ENCODE measurements at places on chromosomes 16 and 17.

DNA sequence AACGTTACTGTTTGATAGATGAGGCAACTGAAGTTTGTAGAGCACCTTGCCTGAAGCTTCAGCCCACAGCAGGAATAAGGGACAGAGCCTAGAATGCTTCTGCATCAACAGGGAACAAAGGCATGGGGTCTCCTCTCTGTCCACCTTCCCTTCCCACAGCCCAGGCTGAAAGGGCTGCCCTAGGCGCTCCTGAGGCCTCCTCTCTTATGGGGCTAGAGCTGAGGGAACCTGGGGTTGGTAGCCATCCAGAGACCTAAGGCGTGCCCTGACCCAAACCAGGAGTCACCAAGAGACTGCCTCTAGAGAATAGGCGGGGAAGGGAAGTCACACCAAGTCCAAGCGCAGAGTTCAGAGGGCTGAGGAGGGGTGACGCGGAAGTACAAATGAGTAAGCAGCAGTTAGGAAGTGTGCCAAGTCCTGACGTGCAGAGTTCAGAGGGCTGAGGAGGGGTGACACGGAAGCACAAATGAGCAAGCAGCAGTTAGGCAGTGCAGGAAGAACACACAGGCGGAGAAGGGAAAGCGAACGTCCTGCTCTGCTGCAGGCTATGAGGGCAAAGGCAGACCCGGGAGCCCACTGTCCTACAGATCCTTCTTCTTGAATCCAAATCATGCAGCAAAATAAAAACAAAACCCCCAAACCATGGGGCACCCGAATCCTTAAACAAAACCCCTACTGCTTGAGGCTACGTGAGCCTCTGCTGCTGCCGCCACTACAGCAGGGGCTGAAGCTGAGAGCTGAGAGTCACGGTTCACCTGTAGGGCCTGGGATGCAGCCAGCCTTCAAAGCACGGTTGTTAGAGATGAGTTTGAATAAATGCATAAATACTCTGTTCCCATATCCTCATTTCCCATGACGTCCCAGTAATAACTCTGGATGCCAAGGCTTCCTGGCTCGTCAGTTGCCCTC lies 2.7 kb upstream of the SPG7 start:
- peak; percentile 90 for DNase-seq

- no peak for DNase-seq
Measured at GRCh38 chr16:8949536-8950418, 13.9 kb downstream of the USP7 start.

GRCh38 chr17:48100591-48101011 lies 677 bp downstream of the CBX1 start:
- DNase-seq: no peak

DNA sequence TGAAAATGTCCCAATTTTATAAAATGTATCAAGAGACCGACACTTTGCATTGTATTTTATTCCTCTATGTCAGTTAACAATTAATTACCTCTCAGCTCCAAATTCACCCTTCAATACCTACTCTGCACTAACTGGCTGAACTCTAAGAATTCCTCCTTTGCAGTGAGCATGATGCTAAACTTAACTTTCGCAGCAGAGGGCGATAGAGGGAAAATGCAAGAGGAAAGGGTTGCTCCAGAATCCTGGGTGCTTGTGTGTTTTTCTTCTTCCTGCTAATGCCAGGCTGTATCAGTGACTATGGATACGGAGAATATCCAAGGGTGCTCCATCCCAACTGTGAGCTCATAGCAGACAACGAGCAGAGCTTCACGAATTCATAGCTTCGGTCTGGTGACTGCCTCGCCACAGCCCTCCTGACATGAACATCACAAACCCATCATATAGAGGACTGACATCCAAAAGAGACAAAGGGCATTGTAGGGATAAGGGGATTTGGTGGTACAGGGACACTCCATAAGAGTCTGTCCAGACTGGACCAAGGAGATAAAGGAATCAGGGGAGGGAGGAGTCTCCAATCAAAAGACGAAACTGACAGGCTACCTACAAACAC lies 172.9 kb downstream of the STX8 start:
- no peak for DNase-seq

- DNase-seq: no peak
Measured at GRCh38 chr17:82429824-82430223, 11.4 kb upstream of the OGFOD3 start.

DNA sequence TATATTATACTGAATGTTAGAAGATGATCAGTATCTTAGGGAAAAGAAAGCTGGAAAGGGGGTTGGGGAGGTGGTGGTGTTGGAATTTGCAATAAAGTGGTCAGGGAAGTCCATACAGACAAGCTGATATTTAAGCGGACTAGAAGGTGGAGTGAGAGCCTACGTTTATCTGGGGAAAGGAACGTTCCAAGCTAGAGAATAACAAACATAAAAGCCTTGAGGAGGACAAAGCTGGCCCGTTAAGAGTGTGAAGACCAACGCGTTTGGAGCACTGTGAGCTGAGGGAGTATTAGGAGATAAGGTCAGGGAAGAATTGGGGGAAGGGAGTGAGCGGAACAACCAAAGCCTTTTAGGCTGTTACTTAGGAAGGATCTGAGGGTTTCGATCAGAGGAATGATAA lies 1.4 kb downstream of the DDX42 start:
- no peak for DNase-seq

- DNase-seq: peak; percentile 41
Measured at GRCh38 chr16:30649725-30650368, 913 bp upstream of the PRR14 start.

- DNase-seq: no peak
Measured at GRCh38 chr16:83272843-83273242, 534.9 kb upstream of the HSBP1 start.

DNA sequence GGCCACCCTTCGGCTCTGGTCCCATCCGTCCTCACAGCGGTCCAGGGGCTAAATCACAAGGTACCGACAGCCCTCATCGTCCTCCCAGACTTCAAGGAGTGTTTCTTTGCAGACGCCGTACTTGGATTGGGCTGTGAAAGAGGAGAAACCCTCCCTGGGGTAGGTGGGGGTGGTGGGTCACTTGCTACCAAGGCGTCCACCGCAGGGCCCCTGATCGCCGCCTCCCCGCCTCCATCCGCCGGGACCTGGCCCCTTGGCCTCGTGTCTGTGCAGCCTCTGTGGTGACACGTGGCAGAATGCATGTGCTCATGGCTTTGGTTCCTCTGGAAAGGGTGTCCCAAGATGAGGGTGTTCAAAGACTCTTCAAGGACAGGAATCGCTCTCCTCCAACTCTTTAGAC lies 151.4 kb downstream of the BANP start:
- DNase-seq: no peak

GRCh38 chr17:1709971-1710806 lies at the start of gene TLCD2:
Gene TLCD2 (minus strand): TSS chr17:1710377. CDS start chr17:1710242, 135 bp downstream.
- no peak for DNase-seq

DNA sequence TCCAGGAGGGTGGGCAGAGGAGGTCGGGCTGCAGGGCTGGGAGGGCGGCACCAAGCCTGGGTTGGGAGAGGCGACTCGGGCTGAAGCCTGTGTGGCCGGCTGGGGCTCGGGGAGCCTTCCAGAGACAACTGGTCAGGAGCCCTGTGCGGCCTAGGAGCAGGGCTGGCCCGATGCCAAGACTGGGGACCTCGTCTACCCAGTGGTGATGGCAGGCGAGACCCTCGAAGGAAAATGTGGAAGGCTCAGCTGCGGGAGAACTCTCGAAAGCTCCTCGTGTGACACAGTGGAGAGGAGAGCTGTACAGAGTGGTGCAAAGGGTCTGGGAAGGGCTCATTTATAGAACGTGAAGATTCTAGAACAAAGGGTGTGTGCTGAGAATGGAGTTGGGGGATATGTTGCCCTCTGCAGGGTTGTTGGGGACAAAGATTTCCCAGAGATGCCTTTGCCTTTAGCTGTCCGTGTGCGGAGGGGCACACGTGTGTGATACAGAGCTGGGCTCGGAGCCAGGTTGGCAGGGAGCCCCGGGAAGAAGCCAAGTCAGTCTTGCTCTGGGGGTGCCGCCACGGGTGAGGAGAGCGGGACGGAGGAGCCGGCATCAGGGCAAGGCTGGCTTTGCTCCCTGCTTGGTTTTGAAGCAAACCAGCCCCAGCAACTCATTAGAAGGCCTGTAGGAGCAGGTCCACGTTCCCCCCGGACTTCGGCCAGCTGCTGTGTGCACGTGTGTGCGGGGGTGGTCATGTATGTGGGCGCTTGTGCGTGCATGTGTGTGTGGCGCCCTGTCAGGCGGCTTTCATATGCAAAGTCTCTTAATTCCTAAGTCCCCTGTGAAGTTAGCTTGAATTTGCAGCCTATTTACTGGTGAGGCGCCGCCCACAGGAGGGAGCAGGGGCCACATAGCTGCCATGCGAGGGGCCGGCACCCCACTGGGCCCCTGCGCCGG lies 132.4 kb upstream of the CHMP6 start:
- no peak for DNase-seq

- DNase-seq: no peak
Measured at GRCh38 chr17:11638700-11639265, 40.5 kb downstream of the DNAH9 start.

DNA sequence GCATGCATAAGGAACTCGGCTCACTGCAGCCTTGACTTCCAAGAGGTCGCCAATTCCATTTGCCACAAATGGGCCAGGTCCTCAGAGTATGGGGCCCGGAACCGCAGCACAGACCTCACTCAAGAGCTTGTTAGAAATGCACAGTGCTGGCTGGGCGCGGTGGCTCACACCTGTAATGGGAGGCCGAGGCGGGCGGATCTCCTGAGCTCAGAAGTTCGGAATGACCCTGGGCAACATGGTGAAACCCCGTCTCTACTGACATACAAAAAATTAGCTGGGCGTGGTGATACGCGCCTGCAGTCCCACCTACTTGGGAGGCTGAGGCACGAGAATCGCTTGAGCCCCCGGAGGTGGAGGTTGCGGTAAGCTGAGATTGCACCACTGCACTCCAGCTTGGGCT lies 19.6 kb upstream of the N4BP1 start:
- DNase-seq: no peak

- DNase-seq: peak; percentile 85
Measured at GRCh38 chr16:2927010-2927646, 15.4 kb downstream of the FLYWCH1 start.

DNA sequence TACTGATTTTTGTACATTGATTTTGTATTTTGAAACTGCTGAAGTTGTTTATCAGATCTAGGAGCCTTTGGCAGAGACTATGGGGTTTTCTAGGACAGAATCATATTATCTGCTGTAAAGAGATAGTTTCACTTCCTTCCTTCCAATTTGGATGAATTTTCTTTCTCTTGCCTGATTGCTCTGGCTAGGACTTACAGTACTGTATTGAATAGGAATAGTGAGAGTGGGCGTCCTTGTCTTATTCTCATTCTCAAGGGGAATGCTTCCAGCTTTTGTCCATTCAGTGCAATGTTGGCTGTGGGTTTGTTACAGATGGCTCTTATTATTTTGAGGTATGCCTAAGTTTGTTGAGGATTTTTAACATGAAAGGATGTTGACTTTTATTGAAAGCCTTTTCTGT lies 290.1 kb downstream of the MAP2K4 start:
- DNase-seq: no peak

- DNase-seq: no peak
Measured at GRCh38 chr16:89579351-89579750, 3.8 kb downstream of the CPNE7 start.

GRCh38 chr16:56362057-56362655 lies 63.2 kb downstream of the AMFR start:
- DNase-seq: no peak

DNA sequence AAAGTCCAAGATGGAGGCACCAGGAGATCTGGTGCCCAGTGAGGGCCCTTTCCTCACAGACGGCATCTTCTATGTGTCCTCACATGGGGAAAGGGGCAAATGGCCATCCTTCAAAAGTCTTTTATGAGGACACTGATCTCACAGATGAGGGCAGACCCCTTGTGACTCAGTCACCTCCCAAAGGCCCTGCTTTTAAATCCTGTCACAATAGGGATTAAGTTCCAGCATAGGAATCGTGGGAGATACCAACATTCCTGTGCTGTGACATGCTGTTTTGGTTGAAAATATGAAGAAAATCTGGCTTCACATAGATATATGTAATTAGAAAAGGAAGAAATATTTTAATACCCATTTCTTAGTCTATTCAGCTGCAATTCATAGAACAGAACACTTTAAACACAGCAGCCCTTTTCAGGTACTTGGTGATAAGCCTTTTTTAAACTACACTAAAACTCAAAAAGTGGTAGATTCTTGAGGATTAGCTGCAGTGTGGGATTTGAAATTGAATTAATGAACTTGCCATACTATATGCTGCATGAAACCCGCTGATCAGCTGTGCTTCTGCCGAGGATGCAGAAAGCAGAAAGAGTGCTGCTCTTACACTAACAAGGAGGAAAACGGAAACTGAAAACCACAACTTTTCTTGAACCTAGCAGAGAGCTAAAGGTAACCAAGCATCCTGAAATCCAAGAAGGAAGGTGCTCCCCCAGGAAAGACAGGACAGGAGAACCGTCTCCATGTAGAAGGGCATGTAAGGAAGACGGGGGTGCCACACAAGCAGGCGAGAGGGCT lies 32.7 kb downstream of the VPS53 start:
- no peak for DNase-seq

DNA sequence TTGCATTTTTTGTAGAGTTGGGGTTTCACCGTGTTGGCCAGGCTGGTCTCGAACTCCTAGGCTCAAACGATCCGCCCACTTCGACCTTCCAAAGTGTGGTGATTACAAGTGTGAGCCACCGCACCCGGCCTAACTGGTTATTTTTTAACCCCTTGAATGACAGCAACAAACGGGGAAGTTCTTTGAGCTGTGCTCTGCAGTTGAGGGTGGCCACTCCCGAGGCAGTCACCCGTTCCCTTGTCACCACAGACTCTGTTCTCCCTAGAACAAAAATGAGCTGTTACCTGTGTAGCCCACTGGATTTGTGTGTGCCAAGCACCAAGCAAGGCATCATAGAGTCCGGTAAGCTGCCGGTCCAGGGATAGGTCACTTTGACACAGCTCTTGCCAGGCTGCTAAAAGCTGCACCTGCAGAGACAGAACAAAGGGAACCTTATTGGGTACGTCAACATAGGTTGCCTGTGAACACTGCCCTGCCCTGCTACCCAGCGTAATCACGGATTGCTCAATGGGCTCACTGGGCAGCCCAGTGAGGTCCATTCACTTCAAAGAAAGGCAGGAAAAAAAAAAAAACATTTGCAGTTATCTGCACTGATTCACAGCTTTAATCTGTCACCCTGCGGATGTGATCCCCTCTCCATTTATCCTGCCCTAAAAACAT lies 19.6 kb downstream of the COG7 start:
- no peak for DNase-seq

DNA sequence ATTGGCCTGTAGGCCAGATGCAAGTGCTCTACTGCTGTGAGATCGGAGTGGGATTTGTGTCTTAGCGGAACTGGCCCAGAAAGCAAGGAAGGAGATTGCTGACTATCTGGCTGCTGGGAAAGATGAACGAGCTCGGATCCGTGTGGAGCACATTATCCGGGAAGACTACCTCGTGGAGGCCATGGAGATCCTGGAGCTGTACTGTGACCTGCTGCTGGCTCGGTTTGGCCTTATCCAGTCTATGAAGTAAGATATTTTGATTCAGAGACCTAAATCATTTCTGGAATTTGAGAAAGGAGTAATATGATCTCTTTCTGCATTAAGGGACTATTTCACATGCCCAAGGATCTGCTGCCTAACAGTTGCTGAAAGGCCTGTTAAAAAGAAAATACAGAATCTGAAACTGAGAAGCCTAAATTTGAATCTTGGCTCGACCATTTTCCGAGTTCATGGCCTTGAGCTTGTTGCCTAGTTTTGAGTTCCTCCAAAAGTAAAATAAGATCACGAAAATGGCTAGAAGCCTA lies 21.1 kb downstream of the IST1 start:
- DNase-seq: no peak

GRCh38 chr16:12097523-12098428 lies 121.2 kb downstream of the SNX29 start:
- DNase-seq: no peak

Data from CD4-positive, alpha-beta T cell treated with Interferon gamma for 1 hour (primary cell).